ENCODE measurements at places on chromosomes 16 and 17.

DNA sequence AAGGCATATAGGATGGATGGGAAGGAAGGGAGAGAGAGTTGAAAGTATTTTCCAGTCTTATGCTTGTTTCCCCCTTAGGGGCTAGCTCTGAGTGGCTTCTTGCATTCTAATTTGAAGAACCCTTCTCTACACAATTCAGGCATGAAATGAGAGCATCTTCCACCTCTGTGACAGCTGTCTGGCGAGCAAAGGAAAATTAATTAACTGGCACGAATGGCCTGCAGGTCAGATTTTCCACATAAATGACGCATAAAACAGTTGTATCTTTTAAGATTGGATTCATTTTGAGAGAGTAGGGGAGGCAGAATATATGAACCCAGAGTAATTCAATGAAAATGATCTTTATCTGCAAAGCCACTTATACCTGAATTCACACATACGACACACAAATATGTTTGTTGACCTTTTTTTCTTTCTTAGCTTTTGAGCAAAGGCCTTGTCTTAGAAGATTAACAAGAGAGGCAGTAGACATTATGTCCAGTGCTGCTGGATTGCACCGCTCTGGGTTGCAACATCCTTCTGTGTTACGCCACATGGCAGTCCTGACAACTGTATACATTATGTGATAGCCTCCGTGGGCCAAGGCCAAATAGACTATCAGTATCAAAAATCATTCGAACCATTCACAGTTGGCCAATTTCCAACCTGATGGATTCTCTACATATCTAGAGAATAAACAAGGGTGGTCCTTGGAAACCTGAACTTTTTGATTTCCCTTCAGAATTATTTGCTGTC lies 173.0 kb upstream of the GOT2 start:
- no peak for DNase-seq

- no peak for DNase-seq
Measured at GRCh38 chr16:4283939-4284338, 11.1 kb upstream of the TFAP4 start.

DNA sequence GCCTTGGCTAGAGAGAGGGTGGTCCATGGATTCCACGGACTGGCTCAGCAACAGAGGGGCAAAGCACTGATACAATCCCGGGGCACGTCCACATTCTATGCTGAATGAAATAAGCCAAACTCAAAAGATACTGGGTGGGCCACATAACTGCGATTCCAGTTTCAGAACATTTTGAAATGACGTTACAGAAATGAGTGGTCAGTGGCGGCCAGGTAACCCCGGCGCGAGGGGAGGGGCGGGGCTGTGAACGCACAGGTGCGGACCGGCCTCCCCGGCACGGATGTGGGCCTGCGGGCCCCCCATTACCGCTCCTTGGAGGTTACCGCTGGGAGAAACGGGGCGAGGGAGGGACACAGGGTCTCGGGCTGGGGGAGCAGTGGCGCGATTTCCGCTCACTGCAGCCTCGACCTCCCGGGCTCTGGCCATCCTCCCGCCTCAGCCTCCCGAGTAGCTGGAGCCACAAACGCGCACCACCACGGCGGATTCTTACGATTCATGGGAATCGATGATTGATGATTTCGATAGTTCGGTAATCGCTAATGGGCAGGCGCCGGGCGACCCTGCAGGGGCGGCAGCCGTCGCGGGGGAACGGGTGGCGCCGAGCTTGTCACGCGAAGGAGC lies 559 bp downstream of the MVD start:
- DNase-seq: no peak

- DNase-seq: no peak
Measured at GRCh38 chr17:29573558-29573869, 5.0 kb downstream of the TP53I13 start.

- no peak for DNase-seq
Measured at GRCh38 chr16:54455030-54455725, 168.6 kb upstream of the IRX3 start.
